ENCODE measurements at places on chromosomes 1 and 21.

DNA sequence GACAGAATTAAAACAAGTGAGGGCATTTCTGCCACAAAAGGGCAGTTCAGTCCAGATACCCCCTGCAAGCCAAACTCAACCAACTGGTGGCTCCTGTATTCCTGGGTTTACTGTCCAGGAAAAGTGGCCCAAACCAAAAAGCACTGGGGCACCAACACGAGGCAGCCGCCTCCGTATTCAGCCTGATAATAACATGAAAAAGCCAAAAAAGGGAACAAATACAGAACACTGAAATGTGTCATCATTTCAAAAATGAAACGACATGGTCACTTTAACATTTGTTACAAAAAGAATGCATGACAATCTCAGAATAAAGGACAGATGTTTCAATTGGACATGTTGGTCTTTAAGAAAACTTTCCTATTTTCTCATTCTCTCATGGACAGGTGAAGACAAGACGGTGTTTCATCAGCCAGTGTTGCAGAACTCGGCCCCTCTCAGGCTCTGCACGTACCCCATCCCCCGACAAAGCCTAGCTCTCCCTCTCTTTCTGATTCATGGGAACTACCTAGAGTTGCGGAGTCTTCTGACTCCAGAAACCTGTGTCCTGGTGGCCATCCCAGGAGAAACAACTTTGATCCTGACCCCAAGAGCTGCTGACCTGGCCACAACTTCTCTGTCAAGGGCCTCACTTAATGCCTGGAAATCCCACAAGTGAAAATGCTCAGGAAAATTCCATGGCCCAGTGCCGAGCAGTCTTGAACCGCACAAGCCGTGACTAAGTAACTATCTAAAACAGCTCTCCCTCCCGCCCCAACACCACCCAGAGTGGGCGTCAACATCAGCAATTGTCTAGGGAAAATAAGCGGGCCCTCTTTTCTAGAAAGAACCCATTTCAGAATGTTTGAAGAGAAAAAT lies 27.1 kb downstream of the ZBTB17 start:
- DNase-seq: no peak

- DNase-seq: no peak
Measured at GRCh38 chr1:26349188-26349876, 4.6 kb downstream of the CRYBG2 start.

DNA sequence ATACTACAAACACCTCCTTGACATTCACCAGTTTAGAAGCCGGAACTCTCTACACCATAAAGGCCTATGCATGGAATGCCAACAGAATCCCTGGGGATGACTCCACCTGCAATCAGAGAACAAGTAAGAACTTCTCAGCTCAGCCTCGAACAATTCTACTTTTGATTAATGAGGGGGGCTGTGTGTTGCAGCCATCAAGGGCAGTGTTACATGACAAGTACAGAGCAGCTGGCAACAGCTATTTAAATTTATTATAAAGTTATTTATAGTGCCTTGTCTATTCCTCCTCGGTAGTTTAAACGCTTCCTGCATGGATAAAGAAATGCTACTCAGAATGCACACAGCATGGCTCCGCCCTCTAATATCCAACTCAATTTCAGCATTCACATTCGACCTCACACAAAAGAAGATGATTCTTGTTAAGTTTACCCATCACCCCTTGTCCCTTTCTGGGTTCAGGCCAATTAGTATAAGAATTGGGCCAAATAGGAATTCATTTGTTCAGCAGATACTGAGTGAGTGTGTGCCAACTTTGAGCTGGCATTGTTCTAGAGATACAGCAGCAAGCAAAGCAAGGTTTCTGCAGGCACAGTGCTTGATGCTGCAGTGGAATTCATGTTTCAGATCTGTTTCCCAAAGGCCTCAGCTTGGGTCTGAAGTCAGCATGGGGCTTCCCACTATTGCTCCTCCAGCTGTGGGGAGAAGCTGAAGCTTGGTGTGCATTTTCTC lies 6.4 kb downstream of the FNDC7 start:
- DNase-seq: no peak

GRCh38 chr21:28543975-28544374 lies 448.7 kb downstream of the LTN1 start:
- DNase-seq: no peak

DNA sequence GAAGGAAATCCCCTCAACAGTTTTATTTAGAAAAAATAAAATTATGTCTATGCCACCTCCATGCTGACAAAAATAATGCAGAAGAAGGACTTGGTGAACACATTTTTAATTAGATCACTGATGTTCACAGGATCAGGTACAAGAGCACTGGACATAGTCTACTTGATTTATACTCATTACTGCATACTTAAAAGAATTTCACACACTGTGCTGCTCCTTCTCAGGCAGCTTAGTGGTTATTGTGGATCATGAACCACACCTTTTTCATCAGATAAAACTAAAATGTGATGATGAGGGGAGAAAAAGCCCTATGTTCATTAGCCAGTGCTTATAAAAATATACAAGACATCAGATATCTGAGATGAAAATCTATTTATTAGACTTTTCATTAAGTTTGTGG lies 103.3 kb upstream of the DPH5 start:
- DNase-seq: no peak
